Urinary bladder (tissue), 4 donors: ENCODE measurements at places on chromosomes 5 and 9.
A peak's percentile ranks its signal among the peaks of the same experiment; 100 is the strongest.

- DNase-seq = no peak
Measured at GRCh38 chr5:75366787-75367186, 29.8 kb downstream of the HMGCR start.

DNA sequence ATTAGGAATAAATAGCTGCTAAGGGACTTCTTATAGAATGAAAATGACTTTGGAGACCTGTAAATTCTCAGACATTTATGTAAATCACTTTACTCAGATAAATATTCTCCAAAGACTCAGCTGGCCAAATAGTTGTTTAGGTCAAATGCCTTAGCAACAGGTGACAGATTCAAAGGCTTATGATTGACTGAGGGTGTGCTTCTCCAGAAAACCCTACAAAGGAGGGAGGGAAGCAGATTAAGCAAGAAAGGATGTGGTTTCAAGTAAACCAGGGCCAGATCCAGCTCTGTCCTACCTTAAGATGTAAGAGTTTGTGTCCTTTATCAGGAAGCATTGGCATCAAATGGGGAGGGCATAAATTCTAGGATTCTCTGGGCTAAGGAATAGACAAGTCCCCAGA is 433.0 kb downstream of the TLE1 start:
- DNase-seq = no peak

GRCh38 chr9:76561900-76562299 is 102.9 kb downstream of the GCNT1 start:
- no peak for DNase-seq

GRCh38 chr9:132125944-132126679 is 35.7 kb upstream of the NTNG2 start:
- no peak for DNase-seq

GRCh38 chr5:43648499-43649124 is 45.6 kb downstream of the NNT start:
- no peak for DNase-seq

- DNase-seq = no peak
Measured at GRCh38 chr9:76610011-76610352, 151.0 kb downstream of the GCNT1 start.

GRCh38 chr5:157747766-157748700 is 4.5 kb downstream of the LSM11 start:
- DNase-seq = no peak

DNA sequence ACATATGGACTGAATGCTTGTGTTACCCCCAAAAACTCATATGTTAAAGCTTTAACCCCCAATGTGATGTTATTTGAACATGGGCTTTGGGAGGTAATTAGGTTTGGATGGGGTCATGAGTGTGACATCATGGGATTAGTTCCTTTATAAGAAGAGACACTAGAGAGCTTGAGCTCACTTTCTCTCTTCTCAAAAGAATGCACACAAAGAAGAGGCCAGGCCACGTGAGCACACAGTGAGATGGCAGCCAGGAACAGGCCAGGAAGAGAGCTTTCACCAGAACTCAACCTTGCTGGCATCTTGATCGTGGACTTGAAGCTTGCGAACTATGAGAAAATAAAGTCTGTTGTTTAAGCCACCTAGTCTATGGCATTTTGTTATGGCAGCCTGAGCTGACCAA is 360.6 kb downstream of the NR2F1-AS1 start:
- no peak for DNase-seq

GRCh38 chr5:96031180-96031579 is 69.5 kb upstream of the ELL2 start:
- DNase-seq = no peak

DNA sequence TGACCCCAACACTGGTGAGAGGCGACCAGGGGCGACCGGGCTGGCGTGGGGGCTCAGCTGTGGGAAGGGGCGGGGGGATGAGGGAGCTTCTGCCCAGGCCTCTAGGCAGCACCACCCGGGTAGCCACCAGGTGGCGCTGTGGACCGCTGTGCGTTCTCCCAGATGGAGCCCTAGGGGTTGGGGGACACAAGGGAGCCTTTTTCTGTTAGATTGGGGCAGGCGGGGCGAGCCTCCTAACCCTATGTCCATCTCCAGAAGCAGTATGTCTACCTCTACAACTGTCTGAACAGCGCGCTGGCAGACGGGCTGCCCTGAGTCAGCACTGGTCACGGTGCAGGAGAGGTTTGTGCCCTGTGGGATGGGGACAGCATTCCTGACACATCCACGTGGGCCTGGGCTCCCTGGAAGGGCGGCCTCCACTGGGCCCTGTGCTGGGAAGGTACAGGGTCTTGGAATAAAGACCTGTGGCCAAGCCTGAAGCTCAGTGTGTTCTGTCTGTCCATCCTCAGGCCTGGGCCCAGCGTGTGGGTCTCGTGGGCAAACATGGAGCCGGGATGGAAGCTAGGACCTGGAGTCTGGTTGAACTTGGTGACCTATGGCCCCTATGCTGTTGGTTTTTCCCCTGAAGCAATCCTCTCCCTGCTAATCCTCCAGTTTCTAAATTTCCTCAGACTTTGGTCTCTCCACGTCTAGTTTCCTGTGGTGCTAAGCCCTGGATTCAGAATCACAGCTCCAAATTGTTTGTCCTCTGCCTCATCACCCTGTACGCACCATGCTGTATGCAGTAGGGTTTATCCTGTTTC is 23.1 kb upstream of the SPTLC1 start:
- DNase-seq = no peak

DNA sequence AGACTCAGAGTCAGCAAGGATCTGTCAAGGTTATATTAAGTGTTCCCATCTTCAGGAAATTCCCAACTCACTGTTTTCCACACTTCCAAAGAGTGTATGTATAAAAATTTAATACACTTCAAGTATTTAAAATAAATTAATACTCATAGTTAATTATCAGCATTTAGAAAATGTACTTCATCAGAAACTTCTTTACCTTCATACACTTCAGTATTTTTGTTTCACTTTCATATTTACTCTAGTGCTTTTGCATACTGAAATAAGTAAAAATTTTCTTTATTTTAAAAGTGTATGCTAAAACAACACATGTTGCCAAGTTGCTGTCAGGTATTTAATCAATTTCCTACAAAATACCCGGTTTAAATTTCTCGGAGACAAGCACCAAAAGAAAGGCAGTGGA is 16.5 kb downstream of the RICTOR start:
- no peak for DNase-seq

DNA sequence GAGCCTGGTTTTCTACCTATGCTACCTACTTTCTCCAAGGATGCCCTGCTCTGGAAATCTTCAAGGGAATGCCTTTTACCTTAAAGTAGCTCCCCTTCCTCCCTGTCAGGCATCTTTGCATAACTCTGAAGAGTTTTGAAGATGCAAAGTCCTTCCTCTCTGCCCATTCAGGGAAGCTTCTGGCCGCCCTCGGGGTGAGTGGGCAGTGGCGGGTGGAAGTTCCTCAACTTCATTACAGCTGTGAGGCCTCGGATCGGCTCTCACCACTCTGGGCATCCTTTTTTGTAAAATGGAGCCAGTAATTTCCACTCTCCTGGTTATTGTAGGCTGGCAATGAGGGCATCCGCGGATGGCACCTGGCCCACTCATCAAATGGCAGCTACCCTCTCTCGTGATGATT is 31.7 kb upstream of the STXBP1 start:
- no peak for DNase-seq

DNA sequence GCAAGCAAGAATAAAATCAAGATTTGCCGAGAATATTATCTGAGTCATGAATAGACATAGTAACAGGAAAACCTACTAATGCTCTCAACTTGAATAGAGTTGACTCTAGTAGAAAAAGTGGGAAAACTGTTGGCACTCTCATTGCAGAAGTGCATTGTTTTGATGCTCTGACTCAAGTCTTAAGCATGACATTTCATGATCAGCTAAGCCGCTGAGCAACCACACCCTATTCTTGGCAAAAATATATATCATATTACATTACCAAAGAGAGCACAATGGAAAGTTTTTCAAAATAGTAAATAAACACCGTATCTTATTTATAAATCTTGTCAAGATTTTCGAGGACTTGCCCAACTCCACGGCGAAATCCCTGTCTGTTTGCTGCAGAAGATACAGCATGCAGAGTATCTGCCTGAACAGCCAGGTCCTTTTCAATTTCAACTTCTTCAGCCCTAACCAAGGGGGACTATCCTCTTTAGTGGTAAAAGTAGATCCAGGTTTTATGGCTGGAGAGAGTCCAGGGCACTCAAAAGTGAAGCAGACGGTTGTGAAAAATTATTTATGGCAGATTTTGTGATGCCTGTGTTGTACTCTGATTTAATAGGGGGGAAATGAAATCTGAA is 13.9 kb upstream of the ADAMTSL1 start:
- no peak for DNase-seq

GRCh38 chr9:107360098-107360497 is 77.0 kb downstream of the RAD23B start:
- no peak for DNase-seq

DNA sequence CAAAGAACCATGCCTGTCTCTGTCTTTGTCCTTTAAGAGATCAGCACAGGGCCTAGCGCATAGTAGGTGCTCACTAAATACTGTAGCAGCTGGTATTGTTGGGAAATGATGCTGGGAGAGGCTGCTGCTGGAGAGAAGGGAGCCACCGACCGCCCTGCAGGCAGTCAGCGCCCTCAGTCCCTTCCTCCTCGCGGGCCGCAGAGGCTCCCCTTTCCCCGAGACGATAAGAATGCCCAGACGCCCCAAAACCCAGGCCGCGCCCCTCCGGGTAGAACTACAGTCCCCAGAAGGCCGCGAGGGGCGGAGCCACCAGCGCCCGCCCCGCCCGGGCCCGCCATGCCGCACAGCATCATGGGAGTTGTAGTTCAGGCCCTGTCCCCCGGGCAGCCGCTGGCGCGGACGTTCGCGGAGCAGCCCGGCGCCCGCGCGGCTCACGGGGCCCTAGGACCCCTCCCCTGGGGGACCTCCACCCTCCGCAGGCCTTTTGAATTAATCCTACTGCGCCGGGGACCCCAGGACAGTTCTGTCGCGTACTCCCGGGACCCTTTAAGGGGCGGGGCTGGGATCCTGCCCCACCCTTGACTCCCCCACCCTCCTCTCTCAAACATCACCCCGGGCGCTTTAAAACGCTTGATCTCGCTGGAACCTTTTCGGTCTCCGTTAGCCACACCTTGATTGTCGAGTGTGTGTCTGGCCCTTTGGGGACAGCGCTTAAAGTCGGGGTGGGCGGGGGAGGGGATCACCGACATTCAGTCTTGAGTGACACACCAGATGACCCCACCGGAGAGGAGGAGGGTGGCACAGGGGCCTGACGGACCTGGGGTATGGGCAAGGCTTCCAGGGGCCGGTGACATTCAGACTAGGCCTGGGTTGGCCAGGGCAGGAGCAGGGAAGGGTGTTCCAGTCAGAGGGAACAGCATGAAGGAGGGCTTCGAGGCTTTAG is 24.8 kb upstream of the IER5L start:
- DNase-seq = no peak

- DNase-seq = no peak
Measured at GRCh38 chr5:107885601-107886000, 214.9 kb upstream of the EFNA5 start.

DNA sequence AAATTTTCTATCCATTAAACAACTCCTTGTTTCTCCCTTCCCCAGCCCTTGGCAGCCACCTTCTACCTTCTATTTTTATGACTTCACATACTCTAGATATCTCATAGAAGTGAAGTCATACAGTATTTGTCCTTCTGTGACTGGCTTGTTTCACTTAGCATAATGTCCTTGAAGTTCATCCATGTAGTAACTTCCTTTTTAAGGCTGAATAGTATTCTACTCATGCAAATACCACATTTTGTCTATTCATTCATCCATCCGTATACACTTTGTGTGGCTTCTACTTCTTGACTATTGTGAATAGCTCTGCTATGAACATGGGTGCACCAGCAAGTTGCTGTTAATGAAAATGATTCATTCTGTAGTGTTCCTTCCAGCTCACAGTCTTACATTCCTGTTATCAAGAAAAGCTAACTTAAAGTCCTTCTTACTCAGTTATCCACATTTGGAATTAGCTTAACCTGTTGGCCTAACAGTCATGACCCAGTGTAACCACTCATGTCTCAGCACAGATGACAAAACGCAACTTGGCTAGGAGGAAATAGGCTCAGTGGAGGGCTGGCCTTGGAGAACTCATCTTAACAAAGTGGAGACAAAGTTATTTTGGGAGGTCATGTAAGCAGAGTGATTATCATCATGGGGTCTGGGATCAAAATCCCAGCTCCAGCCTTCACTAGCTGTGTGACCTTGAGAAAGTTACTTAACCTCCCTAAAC is 129.7 kb upstream of the MAP3K1 start:
- no peak for DNase-seq

DNA sequence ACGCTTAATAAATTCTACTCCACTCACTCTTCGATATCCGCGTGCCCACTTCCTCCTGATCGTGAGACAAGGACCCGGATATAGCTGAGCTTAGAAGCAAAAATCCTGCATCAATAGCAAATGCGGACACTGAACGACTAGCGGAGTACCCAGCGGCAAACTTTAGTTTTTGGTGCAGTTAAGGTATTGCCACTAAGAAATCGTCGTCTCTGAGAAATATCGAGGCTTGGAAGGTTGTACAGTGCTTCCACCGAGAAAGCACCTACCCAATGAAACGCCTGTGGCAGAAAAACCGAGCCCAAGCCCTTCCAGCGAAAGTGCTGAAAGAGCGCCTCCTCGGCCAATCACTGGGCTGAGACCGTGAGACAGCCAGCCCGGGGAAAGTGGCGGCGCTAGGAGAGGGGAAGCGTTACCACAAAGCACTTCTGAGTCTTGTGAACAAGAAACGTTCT is 32.2 kb downstream of the ANXA2R start:
- peak; percentile 51 for DNase-seq
